ENCODE measurements at places on chromosomes 1 and 21. TPM values are rescaled to one million over a fixed set of nuclear protein-coding genes. Genes with fewer than 3 reads are reported as not detected.

PRAMEF9 gene
- total RNA-seq = not detected

C1orf141 gene
- not detected for total RNA-seq

COL24A1 gene
- total RNA-seq = not detected

SUCO gene
- 32.8 TPM for total RNA-seq

GRCh38 chr1:159987186-159987585 is 33.1 kb upstream of the SLAMF9 start:
- no peak overlapping the region for H3K4me3 ChIP-seq
- H3K36me3 ChIP-seq = no peaks in the 10 kb centered on the region
- peaks cover 7% of the 10 kb centered on the region for H3K4me1 ChIP-seq
- H3K27me3 ChIP-seq = peaks cover 23% of the 10 kb centered on the region

Measured in activated CD8-positive, alpha-beta memory T cell treated with anti-CD3 and anti-CD28 coated beads, Interleukin-2, amount 10 ng/mL, durations not matched to agents 7 days and 5 days (primary cell).